Colonic mucosa (tissue), 4 donors: ENCODE measurements at places on chromosomes 5 and 9. TPM values are rescaled to one million over a fixed set of nuclear protein-coding genes. Genes with fewer than 3 reads are reported as not detected.

The RAB24 gene
- 39.5 TPM for total RNA-seq

GRCh38 chr9:100472268-100472667, 681 bp upstream of the TMEFF1 start:
- H3K27ac ChIP-seq, result no peak overlapping the region
- no peaks in the 10 kb centered on the region for H3K36me3 ChIP-seq
- H3K4me1 ChIP-seq, result no peaks in the 10 kb centered on the region
- H3K4me3 ChIP-seq, result no peak overlapping the region

GRCh38 chr5:76081811-76082771, 1.1 kb upstream of the SV2C start:
- no peak for DNase-seq
- H3K36me3 ChIP-seq, result no peaks in the 10 kb centered on the region
- H3K27me3 ChIP-seq, result peaks cover 35% of the 10 kb centered on the region
- no peak overlapping the region for H3K4me3 ChIP-seq
- no peaks in the 10 kb centered on the region for H3K4me1 ChIP-seq

DNA sequence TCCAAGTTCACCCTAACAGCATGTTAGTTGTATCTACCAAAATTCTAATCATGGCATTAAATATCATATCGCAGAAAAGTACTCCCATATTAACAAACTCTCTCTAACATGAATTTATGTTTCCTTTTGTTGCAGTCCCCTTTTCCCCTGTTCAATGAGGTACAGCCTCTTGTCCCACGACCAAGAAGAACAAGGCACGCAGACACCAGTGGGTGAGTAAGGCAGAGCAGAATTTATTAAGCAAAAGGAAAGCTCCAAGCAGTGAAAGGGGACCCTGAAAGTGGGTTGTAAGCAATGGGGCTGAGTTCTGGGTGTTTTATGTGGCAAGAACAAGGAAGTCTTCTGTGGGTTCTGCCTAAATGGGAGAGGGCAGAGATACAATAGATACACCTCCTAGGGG, 183.5 kb downstream of the LURAP1L start:
- no peak overlapping the region for H3K4me3 ChIP-seq
- no peaks in the 10 kb centered on the region for H3K4me1 ChIP-seq
- H3K36me3 ChIP-seq, result no peaks in the 10 kb centered on the region
- no peak overlapping the region for H3K27ac ChIP-seq
- no peak for DNase-seq
- H3K27me3 ChIP-seq, result no peaks in the 10 kb centered on the region

DNA sequence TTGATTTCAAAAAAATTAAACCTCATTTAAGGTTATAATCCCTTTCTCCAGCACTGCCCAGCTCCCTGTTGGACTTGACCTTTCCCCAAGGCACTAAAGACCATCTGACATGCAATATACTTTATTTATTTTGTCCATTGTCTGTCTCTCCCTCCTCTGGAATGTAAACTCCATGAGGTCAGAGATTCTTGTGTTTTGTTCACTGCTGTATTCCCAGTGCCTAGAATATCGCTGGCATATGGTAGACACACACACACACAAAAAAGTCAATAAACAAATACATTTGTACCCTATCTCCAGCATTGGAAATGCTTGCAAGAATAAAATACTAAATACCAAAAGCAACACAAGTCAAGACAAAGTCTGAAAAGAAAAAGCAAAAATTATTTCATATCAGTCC, 17.3 kb upstream of the ARSB start:
- H3K4me3 ChIP-seq, result no peak overlapping the region
- H3K27ac ChIP-seq, result no peak overlapping the region
- no peaks in the 10 kb centered on the region for H3K4me1 ChIP-seq
- no peaks in the 10 kb centered on the region for H3K27me3 ChIP-seq
